ENCODE measurements at places on chromosomes 7 and 10.

GRCh38 chr7:154912871-154913637 is 89.9 kb downstream of the PAXIP1 start:
- no peak for DNase-seq

GRCh38 chr10:76015245-76015644 is 583.8 kb downstream of the LRMDA start:
- no peak for DNase-seq

- no peak for DNase-seq
These were observed 703 bp downstream of the RBP3 start for GRCh38 chr10:47348661-47349470.

DNA sequence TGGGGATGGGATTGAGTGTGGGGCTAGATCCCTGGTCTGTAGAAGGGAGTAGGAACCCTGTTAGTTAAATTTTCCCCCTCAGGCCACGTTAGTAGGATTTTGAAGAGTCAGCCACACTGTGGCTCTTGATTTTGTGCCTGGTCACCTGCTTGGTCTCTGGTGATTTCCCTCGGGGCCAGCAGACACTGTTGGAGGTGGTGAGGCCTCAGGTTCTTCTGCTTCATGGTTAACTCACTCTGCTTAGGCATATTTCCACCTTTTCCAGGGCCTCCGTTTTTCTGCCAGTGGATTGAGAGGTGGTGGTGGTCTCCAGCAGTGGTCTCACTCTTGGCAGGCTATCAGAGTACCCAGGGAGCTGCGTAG is 4.1 kb downstream of the TSPAN14 start:
- no peak for DNase-seq

DNA sequence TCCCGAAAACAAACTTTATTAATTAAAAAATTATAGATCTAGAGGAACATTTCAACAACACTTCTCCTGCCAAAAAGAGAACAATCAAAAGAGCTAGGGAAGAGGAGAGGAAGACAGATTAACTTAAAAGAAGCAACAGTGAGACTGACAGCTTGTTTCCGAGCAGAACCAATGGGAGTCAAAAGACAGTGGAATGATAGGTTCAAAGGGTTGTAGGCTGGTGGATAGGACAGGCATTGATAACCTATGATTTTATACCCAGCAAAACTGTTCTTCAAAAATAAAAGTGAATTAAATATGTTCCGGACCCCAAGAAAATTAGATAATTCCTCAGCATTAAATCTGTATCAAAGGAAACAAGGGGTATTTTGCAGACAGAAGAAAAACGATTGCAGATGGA is 207.6 kb downstream of the MAD1L1 start:
- DNase-seq: no peak

- DNase-seq: no peak
These were observed 60.6 kb downstream of the ARL5B start for GRCh38 chr10:18719811-18720210.

- no peak for DNase-seq
These were observed 5.4 kb downstream of the IDI1 start for GRCh38 chr10:1043532-1043995.

- no peak for DNase-seq
These were observed 154.3 kb upstream of the SEMA3D start for GRCh38 chr7:85341121-85341520.

- DNase-seq: no peak
These were observed 597.6 kb downstream of the PARD3 start for GRCh38 chr10:34217524-34217923.

DNA sequence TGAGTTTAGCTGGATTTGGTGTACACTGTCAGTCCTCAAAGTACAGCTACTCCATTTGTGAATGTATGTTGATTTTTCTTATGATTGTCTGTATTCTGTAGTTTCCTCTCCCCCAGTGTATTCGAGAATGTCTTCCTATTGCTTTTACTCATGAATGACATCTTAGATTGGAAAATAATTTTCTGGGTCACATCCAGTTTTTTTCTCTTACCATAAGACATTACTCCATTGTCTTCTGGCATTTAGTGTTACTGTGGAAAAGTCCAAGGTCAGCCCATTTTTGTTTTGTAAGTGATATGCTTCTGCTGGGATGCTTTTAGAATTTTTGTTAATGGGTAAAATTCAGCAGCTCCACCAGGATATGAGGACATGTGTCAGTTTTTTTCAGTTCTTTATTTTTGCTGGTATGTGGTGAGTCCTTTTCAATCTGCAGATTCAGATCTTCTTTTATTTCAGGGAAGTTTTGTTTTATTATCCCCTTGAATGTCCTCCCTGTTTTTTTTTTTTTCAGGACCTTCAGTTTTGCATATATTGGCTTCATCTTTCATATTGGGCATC is 33.6 kb downstream of the WAC start:
- DNase-seq: no peak

DNA sequence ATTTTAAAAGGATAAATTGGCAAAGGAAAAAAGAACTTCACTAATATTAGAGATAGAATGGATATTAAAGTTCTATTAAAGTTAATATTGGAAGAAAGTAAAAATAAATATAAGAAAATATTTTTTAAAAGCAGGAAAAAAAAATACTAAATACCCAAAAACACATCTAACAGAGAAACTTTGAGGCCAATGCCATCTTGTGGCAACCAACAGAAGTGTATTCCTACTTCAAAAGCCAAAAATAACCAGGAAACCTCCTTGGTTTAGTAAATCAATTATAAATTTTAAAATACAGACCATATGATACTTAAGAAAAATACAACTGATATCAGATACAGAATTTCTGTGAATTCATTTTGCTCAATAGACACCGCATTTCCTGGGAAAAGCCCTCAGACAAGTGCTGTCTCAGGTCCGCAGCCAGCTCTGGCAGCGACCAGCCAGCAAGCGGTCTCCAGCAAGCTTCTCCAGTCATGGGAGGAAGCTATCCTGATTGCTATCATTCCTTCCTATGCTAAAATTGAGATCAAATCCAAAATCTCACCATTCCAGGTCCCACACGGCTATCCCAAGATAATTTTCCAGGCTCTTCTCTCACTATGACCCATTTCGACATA is 65.3 kb downstream of the LMBR1 start:
- no peak for DNase-seq

DNA sequence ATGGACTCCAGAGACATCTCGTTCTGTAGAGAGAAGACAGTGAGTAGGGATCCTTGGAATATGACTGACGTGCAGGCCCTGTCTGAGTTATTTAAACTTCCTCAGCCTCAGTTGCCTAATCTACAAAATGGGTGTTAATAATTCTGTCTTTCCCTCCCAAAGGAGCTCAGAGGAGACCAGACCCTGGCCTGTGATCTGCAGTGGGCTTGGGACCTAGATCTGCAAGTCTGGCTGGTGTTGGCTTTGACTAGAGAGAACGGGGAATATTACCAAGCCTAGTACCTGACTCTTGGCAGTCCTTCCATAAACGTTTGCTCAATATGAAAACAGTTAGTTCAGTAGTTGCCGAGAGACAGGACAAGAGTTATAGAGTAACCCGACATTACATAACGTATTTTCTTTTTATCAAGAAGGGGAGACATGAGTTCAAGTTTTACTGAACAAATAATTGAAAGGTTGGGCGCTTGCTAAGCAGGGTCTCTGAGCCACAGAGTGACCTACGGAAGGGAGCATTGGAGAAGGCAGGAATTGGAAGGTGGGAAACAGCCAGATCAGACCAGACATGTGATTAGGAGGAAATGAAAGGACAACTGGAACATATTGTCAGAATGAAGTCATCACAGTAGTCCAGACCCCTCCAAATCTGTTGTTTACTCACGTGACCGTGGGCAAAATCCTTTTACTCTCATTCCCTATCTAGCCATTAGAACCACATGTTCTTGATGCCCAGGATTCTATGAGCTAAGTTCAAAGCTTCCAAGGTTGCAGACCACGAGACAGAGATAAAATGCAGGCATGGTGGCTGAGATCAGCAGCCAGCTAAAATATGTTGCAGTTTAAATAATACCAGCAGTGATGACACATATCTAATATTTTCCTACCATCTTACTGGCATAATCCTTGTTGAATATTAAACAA is 10.9 kb upstream of the CYP3A4 start:
- DNase-seq: no peak

DNA sequence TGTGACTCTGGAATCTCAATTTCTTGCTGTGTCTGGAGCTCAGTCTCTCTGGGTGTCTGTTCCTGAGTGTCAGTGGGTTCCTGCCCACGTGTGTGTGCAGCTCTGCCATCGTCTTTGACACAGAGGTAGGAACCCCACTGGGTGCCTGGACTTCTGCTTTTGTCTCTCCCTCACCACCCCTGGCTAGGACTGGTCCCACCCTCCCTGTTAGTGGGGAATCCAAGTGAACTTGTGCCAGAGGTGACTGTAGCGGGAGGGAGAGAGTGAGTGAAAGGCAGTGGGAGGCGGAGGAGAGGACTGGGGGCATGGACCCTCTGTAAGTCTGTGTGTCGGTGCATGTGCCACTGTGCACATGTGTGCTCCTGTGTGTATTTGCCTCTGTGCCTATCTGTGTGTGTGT is 299.9 kb upstream of the ZMIZ1 start:
- no peak for DNase-seq

DNA sequence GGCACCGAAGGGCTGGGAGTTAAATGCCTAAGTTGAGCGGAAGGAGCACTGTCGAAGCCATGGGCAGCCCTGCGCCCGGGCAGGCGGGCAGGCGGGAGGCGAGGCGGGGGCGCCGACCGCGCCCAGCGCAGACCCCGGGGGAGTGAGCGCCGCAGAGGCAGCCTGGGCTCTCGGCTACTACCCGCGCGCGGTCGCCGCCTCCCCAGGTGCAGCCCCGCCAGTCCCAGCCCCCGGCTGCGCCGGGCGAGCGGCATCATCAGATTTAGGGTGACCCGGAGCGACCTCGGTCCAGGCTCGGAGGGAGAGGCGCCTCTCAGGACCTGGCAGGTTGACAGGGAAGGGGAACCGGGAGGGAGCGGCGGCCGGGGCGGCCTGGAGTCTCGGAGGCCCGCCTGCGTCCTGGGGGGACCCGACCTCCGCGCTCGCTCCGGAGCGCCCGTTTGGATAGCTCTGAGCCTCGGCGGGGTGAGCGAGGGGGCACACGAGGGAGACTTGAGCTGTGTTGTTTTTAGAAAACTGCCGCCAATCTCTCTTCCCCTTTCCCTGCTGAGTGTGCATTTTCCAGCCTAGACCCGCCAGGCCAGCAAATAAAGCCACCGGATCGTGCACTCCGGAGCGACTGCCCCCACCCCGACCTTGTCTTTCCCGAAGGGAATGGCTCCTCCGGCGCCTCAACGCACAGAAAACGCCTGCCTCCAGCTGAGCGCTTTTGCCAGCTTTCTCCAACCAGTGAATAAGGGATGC is 2.3 kb upstream of the NRP1 start:
- DNase-seq: peak; percentile 91

DNA sequence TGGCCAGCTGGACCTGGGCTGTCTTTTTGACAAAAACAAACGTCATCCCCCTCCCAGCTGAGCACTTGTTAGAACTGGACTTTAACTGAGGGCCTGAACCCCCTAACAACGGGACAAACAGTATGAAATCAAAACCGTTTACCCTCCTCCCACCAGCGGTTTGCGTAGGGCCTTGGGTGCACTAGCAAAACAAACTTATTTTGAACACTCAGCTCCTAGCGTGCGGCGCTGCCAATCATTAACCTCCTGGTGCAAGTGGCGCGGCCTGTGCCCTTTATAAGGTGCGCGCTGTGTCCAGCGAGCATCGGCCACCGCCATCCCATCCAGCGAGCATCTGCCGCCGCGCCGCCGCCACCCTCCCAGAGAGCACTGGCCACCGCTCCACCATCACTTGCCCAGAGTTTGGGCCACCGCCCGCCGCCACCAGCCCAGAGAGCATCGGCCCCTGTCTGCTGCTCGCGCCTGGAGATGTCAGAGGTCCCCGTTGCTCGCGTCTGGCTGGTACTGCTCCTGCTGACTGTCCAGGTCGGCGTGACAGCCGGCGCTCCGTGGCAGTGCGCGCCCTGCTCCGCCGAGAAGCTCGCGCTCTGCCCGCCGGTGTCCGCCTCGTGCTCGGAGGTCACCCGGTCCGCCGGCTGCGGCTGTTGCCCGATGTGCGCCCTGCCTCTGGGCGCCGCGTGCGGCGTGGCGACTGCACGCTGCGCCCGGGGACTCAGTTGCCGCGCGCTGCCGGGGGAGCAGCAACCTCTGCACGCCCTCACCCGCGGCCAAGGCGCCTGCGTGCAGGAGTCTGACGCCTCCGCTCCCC is at the start of gene IGFBP1:
Gene IGFBP1, plus strand, starts transcription at position 304 of the 808 bp plus-strand sequence. Its CDS starts 165 bp downstream, at position 469.
- DNase-seq: peak; percentile 55

GRCh38 chr10:132371641-132372081 is 25.3 kb upstream of the PWWP2B start:
- no peak for DNase-seq

- no peak for DNase-seq
These were observed 41.2 kb upstream of the SLC35G1 start for GRCh38 chr10:93852476-93853095.

- DNase-seq: no peak
These were observed 268.8 kb upstream of the LRGUK start for GRCh38 chr7:133858311-133858710.

GRCh38 chr10:89981891-89982290 is 280.5 kb downstream of the KIF20B start:
- DNase-seq: peak; percentile 1

DNA sequence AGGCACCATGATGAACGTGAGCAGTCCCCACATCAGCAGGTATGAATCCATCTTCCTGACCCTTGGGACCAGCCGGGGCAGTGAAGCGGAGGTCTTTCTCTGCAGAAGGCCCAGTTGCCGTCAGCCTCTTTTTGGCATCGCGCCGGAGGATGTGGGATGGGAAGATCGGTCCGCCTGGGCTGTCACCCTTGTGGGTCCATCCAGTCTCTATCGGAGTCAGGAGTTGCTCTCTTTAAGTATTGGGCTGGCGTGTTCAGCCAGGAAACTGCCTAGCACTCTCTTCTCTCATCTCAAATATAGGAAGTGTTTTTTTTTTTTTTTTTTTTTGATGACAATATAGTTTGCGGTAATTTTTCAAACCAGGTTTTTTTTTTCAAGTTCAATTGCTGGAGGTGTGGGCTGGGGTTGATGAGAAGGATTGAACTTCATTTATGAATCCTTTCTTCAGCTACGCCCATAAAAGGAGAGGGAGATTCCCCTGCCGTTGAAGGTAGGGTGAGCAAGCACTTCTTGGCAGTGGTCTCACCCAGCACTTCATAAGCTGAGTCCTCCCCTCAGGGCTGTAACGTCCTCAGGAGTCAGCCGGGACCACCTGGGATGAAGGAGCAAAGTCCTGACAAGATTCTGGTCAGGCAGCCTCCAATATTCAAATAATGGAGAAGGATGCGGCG is at the start of gene IL2RA:
Gene IL2RA, minus strand, starts transcription at position 267 of the 671 bp plus-strand sequence. Its CDS starts 216 bp downstream, at position 51.
- no peak for DNase-seq

DNA sequence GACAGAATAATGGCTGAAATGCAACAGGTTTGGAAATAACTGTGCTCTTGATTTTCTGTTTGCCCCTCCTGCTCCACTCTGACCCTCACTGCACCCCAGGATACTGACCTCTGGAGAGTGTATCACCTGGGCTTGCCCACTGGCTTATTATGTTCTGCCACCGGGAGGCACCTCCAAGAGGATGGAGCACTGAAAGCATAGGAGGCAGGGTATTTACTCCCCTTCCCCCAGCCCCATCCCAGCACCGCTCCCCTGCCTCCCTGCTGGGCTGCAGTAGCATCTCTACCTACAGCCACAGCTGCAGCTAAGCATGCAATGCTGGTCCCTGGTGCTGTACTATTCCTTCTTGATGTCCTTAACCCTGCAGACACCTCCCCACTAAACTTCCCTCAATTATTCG is 26.4 kb downstream of the RAB11FIP2 start:
- DNase-seq: no peak

Data from kidney (tissue), 22 donors.